SK-N-SH treated with all-trans-retinoic acid at 6 μM for 48 hours (cell line): ENCODE measurements at places on chromosomes 7 and 10.

DNA sequence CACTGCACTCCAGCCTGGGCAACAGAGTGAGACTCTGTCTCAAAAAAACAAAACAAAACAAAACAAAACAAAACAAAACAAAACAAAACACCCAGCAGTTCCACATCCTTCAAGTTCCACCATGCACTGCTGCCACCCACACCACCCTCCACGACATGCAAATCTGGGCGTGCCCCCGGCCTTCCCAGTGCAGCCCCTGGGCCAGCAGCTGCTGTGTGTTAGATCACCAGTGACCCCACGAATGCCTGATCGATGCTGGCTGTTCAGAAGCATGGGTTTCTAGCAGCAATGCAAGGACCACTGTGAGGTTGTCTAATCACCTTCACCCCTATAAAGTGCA is 36.3 kb downstream of the ELFN1 start:
- no peak for ATAC-seq

- no peak for ATAC-seq
Measured at GRCh38 chr10:113644185-113645120, 19.4 kb downstream of the NRAP start.

GRCh38 chr7:135710417-135711138 is 17.4 kb downstream of the SLC13A4 start:
- ATAC-seq = no peak

DNA sequence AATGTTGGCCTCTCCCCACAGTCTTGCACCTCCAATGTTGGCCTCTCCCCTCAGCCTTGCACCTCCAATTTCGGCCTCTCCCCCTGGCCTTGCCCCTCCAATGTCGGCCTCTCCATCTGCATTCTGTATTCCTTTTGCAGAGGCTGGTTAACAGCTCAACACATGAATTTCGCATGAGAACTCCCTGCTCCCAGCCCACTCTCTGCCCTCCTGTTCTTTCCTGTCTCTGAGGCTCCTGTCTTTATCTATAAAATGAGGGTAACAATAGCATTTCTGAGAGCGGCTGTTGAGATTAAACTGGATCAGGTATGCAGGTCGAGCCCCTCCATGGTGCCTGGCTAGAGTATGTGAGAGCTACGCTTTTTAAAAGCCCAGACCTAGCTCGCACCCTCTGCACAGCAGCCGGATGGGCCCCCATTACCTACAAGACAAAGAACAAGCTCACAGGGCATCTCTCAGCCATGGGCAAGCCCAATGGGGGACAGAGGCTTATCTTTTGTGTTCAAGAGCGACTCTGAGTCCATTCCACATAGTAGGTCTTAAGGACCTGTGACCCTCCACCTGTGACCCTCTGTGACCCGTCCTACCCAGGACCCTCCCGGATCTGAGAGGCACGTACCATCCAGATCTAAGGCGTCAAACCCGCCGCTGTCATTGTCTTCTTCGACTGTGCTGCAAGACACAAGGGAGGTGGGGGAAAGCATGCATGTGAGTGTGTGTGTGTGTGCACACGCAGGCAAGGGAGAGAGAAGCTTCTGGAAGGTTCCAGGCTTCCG is 82.2 kb upstream of the GNA12 start:
- no peak for ATAC-seq

DNA sequence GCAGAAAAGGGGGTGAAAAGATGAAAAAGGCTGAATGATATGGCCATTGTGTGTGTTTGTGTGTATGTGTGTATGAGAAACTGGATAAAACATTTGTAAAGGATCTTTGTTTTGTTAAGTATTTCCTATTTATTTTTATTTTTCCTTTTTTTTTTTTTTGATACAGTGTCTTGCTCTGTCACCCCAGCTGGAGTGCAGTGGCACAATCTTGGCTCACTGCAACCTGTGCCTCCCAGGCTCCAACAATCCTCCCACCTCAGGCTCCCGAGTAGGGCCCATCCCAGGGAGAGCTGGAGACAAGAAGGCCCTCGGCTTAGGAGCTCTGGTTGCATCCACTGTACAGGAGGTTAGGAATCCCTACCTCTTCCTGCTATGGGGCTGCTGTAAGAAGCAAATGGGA is 6.9 kb upstream of the CALML5 start:
- no peak for ATAC-seq

- no peak for ATAC-seq
Measured at GRCh38 chr10:99487125-99487807, 45.5 kb upstream of the NKX2-3 start.
